Ascending aorta (tissue), 2 donors: ENCODE measurements at places on chromosomes 11 and 22. TPM values are rescaled to one million over a fixed set of nuclear protein-coding genes. Genes with fewer than 3 reads are reported as not detected.

TRIM22 gene
- 32.5 TPM for total RNA-seq

TM7SF2 gene
- total RNA-seq = 10.6 TPM

RGL4 gene
- not detected for total RNA-seq

GRCh38 chr11:114209904-114210303 is 86.3 kb upstream of the NNMT start:
- DNase-seq = no peak

DNA sequence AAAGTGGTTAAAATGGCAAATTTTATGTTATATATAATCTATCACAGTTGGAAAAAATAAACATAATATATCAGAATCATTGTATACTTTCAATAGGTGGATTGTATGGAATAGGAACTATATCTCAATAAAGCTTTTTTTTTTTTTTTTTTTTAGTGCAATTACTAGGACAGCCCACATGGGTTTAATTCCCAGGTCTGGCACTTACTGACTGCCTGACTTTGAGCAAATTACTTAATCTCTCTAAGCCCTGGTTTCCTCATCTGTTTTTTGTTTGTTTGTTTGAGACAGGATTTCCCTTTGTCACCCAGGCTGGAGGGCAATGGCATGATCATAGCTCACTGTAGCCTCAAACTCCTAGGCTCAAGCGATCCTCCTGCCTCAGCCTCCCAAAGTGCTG is 26.1 kb upstream of the BAIAP2L2 start:
- no peak for DNase-seq
